GM13976 (cell line): ENCODE measurements at places on chromosomes 3 and 15.

DNA sequence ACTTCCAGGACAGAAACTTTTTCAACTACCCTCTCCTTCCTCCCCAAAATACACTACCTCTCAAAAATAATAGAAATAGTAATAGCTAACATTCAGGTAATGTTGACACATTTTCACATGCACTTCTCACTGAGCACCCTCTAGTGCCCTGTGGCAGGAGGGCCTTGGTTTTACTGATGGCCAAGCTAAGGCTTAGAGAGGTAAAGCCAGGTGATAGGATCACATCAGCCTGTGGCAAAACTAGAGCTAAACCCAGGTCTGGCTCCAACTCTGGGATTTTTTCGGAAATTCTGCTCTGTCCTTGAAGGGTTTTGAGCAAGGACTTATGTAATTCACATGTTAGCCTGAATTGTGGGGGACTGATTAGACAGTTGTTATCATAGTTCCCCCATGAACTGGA is 922 bp upstream of the TAMM41 start:
- DNase-seq = peak; percentile 22

DNA sequence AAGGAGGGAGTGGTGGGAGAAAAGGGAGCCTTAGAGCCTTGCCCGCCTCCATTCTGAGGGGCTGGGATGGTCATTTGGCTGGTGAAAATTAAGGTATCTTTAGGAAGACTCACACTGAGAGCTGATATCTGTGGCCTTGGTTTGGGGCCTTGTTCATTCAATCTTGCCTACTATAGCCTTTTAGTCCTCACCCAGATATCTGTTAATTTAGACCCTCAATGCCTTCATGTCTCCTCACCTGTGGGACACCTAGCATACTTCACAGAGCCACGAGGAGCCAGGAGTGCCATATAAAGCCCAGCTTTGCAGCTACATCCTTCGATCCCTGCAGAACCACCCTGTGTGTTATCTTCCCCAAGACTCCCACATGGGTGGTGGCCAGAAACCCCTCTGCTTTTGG is 4.7 kb upstream of the ARNT2 start:
- no peak for DNase-seq

DNA sequence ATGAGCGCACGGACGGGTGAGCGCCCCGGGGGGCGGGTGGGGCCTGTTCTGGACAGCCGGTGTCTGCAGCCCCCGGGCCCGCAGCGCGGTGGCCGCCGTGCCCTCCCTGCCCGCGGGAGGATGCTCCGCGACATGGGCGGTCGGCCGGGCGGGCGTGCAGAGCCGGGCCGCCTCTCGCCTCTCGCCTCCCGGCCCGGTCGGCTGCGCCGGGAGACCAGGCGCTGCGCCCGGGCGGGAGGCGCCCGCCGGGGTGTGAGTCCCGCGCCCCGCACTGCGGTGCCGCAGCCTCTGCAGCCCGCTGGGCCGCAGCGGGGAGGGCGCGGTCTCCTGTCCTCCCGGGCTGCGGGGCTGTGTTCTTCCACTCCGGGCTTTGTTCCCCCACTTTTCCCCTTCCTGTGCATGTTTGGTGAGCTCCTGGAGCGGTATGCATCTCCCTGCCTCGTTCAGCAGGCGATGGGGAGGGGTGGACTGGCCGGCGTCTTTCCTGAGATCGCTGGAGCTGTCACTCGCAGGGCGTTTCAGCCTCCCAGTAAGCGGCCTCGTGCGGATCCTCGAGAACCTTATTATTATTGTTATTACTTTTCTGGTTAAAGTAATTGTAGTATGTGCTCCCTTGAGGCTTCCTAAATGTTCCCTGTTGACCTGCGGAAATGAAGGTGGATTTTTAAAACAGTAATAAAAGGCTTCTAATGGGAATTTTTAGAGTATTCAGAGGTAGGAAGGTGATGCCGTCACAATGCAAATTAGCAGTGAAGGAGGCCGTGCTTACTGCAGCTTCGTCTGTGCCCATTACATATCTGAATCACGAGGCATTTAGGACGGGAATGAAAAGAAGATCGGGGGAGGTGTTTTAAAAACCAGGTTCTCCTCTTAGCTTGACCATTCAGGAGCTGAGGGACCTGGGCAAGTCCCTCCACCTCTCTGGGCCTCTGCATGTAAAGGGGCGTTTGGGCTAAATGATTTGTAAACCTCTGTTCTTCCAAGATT is 593 bp downstream of the TMOD2 start:
- DNase-seq = peak; percentile 47

DNA sequence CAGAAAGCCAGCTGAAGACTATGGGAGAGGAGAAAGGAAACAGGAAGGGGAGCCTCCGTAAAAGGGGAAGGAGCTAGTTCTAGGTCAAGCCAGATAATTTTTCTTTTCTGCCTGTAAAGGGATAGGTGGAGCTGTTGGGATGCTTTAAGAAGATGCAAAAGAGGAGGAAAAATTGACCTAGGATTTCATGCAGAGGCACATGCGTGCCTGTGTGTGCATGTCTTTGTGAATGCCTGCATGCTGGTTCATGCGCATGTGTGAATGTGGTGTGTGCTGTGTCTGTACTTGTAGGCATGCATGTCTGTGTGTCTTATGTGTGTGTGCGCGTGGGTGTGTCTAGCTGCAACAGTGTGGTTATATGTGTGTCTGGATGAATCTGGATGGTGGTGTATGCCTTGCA is 27.3 kb downstream of the CCDC33 start:
- no peak for DNase-seq

GRCh38 chr3:168545591-168545990 is 449.9 kb upstream of the GOLIM4 start:
- no peak for DNase-seq

DNA sequence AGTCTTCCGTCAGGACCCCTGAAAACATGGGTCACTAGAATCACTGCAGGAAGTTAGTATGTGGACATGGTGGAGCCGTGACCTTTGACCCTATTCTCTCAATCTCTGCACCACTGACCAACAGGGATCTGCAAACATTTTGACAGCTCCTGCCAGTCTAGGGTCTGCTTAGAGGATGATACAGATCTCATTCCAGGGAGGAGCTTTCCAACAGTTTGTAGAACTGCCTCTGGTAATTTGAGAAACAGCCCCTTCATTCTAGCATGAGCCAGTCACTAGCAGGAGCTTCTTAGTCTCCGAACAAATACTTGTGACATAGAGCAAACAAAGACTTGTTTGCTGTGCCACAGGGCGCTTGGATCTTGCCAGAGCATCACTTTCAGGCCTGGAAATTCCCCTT is 270.3 kb upstream of the CFAP20DC start:
- DNase-seq = no peak

GRCh38 chr15:92780843-92781242 is 119.3 kb upstream of the CHD2 start:
- no peak for DNase-seq

DNA sequence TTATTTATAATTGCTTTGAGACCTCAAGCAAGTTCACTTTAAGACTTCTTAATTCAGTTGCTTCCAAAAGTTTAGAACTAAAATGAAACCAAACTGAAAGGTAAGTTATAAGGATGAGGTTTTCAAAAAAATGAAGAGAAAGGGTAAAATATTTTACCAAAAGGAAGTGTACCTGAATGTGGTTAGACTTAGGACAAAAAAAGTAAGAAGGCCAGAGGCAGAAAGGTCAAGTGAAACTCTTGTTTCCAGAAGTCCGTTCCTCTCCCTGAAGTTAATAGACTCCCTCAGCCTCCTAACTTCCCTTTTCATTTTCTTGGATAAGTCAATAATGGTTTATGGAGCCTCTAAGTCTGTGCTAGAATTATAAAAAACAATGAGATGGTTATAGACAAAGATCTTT is 16.6 kb downstream of the BTLA start:
- no peak for DNase-seq

DNA sequence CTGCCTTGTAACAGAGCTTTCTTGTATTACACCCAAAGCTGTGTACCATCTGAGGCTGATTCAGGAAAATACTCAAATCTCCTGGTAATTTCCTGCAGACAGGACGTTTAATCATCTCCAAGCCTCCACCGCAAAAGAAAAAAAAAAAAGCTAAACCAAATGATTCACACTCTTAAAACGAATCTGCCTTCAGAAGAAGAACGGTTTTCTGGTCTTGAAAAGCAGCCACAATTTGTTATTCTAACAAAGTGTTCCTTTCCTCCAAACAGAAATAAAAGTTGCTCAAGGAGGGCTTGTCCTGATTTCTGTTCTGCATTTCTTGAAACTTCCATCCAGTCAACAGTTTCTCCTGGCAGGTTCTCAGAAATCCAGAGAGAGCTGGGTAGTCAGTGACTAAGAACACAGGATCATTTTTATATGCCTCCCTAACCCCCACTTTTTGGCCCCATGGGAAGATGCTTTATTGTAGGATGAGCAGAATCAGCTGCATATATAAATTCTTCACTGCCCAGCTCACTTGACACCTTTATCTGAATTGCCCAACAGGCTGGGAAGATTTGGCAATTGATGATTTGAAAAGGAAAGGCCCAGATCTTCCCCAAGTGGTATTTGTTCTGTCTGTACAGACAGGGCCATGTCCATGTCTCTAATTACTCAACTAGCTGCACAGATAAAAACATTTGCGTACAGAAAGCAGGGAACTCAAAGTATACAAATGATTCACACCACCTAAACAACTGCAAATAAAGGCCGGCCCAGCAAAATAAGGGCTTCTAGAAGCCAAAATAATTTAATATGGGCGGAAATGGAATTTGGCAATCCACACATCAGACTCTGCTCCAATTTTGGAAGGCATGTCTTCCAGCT is 41.0 kb upstream of the PRICKLE2 start:
- DNase-seq = no peak

- DNase-seq = no peak
Observed at GRCh38 chr15:101314336-101315125, 19.5 kb upstream of the SNRPA1 start.

DNA sequence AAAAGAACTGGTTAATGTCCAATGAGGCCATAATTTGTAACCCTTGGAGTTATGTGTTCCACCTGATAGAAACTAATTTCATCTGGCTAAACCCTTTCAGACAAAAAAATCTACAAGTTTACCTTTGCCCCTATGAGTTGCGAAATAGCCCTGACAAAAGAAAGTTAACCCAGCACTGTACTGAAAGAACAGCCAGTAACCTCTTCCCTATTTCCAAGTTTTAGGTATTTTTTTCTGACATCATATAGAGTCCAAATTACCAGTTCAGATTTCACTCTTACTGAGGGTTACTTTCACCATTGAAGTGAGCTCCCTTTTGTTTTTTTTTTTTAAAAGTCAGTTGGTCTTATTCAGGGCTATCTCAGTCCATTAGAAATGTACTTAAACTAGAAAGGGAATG is 42.8 kb upstream of the PTPRG start:
- no peak for DNase-seq

DNA sequence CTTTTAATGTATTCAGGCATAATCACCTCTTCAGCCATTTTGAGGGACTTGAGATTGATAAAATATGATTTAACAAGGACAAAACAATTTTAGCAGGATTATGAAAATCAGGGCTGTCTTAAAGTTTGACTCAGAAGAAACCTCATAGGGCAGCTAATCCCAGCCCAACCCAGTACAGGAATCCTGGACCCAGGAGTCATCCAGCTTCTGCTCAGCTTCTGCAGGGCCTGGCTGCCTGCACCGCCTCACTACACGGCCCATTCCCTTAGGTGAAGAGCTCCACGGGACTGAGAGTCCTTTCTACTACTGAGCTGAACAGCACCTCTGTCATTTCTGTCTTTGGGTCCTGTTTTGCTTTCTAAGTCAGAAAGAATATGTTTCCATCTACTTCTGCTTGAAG is 37.5 kb downstream of the ARHGAP31 start:
- DNase-seq = no peak
